ENCODE measurements at places on chromosomes 5 and 9. TPM values are rescaled to one million over a fixed set of nuclear protein-coding genes. Genes with fewer than 3 reads are reported as not detected.

The CDC20B gene
- not detected for total RNA-seq

The SLC6A3 gene
- 0.32 TPM for total RNA-seq

The ARID3C gene
- not detected for total RNA-seq

The PTGR1 gene
- total RNA-seq = 68.2 TPM

The APBB3 gene
- 35.7 TPM for total RNA-seq

The NFIB gene
- 105 TPM for total RNA-seq

GRCh38 chr5:137403869-137404268, 95.3 kb downstream of the SPOCK1 start:
- no peak for DNase-seq
- H3K27me3 ChIP-seq = no peaks in the 10 kb centered on the region
- H3K4me3 ChIP-seq = no peak overlapping the region
- no peaks in the 10 kb centered on the region for H3K4me1 ChIP-seq

- no peak overlapping the region for H3K4me3 ChIP-seq
- no peaks in the 10 kb centered on the region for H3K36me3 ChIP-seq
- H3K4me1 ChIP-seq = no peaks in the 10 kb centered on the region
- no peak for DNase-seq
Observed at GRCh38 chr5:41707853-41708603, 162.2 kb downstream of the OXCT1 start.

- no peaks in the 10 kb centered on the region for H3K36me3 ChIP-seq
- no peaks in the 10 kb centered on the region for H3K4me1 ChIP-seq
- no peaks in the 10 kb centered on the region for H3K27me3 ChIP-seq
- no peak overlapping the region for H3K27ac ChIP-seq
- DNase-seq = no peak
- H3K4me3 ChIP-seq = no peak overlapping the region
Observed at GRCh38 chr5:127051591-127051990, 21.2 kb upstream of the MARCHF3 start.
